GM23248 (cell line): ENCODE measurements at places on chromosomes 11 and 22.
A peak's percentile ranks its signal among the peaks of the same experiment; 100 is the strongest.

DNA sequence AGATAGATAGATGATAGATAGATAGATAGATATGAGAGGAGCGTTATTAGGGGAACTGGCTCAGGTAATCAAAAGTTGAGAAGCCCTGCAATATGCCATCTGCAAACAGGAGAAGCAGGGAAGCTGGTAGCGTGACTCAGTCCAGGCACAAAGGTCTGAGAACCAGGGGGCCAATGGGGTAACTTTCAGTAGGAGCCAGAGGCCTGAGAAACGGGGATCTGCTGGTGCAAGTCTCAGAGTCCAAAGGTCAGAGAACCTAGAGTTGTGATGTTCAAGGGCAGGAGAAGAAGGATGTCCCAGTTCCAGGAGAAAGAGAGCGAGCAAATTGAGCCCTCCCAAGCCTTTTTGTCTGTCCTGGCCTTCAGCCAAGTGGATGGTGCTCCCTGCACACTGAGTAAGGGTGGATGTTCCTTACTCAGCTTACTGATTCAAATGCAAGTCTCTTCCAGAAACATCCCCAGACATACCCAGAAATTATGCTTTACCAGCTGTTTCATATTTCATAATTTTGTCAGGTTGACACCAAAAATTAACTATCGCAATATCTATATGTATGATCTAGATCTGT lies 87.8 kb upstream of the SLC22A12 start:
- H3K4me3 ChIP-seq, result no peak overlapping the region
- H3K27ac ChIP-seq, result no peak overlapping the region
- H3K4me1 ChIP-seq, result no peaks in the 10 kb centered on the region

- DNase-seq, result peak; percentile 89
- no peaks in the 10 kb centered on the region for H3K27me3 ChIP-seq
- H3K4me1 ChIP-seq, result no peaks in the 10 kb centered on the region
- no peak overlapping the region for H3K4me3 ChIP-seq
- no peak overlapping the region for H3K27ac ChIP-seq
- no peaks in the 10 kb centered on the region for H3K36me3 ChIP-seq
These were observed 15.2 kb downstream of the MB start for GRCh38 chr22:35601743-35602615.

DNA sequence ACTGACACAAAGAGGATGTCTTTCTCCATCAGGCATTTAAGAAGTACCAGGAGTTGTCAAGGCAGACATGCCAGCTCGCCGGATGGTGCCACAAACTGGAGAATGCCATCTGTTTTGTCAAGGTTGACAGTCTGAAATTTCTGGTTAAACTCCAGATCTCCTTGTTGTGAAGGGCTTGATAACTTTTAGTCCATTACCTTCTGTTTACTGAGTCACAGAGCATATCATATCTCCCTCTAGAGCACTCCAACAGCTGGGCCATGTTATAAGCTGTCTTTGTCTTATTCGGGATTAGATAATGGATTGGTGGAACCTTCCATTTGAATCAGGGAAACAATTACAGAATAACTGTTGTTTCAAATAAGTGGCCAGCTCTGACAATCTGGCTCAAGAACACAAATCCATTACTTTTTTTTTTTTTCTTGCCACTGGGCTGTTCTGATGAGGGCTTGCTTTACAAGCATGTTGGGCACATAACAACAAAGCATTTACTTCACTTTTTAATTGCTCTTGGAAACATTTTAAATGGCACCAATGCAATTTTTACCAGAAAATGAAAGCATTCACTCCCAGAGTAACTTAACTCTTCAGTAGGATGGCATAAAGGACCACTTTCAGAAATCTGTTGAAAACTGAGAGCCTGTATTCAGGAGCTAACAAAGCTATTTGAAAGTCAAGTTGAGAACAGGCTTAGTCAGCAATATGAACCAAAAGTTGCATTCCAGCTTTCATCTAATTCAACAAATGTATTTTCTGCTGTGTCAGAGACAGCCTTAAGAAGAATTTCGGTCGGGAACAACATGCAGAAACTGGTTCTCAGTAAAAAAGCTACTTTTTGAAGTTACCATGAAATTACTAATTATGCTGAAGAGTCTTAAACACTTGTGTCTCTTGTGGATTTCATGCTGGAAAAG lies 227.6 kb upstream of the PITPNB start:
- no peaks in the 10 kb centered on the region for H3K36me3 ChIP-seq
- no peaks in the 10 kb centered on the region for H3K27me3 ChIP-seq
- DNase-seq, result peak; percentile 15
- no peak overlapping the region for H3K27ac ChIP-seq
- no peak overlapping the region for H3K4me3 ChIP-seq

DNA sequence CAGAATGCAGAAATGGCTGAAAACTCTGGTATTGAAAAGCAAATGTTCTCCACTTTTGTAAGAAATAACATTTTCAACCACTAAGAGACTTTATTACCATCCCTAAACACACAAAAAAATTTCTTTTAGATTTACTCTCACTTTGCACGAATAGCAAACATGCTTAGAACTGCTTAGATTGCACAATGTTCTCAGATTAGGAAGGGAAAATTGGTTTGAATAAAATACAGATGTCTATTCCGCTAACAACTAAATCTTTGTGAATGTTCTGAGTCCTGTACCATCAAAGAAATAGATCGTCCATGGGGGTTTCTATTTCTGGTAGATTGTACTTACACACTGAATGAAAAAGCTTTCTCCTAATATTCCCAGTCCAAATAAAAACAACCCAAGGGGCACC lies 40.1 kb downstream of the BDNF start:
- H3K27me3 ChIP-seq, result no peaks in the 10 kb centered on the region
- no peak for DNase-seq
- H3K4me3 ChIP-seq, result no peak overlapping the region

- no peaks in the 10 kb centered on the region for H3K36me3 ChIP-seq
- DNase-seq, result no peak
- H3K27ac ChIP-seq, result no peak overlapping the region
- no peaks in the 10 kb centered on the region for H3K27me3 ChIP-seq
- H3K4me1 ChIP-seq, result no peaks in the 10 kb centered on the region
These were observed 20.4 kb upstream of the CADM1 start for GRCh38 chr11:115524572-115524971.
